ENCODE measurements at places on chromosomes 16 and 17.
A peak's percentile ranks its signal among the peaks of the same experiment; 100 is the strongest.

DNA sequence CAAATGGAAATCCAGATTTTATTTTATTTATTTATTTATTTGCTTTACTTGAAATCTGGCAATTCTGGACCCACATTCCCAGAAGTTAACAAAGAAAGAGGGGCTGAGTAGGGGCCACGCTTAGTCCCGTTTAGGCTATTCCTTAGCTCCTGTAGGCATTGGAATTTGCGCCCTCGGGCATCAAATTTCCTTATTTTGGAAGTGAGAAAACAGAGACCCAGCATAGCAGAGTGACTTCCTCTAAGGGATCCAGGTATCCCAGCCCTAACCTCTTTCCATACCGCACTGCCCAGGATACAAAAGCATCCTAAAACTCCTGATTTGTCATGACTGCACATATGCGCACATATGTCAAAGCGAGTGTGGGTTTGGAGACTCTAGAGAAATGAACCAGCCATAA is 19.0 kb upstream of the SMG1 start:
- DNase-seq: no peak

GRCh38 chr16:13808102-13808501 is 111.9 kb upstream of the ERCC4 start:
- no peak for DNase-seq

DNA sequence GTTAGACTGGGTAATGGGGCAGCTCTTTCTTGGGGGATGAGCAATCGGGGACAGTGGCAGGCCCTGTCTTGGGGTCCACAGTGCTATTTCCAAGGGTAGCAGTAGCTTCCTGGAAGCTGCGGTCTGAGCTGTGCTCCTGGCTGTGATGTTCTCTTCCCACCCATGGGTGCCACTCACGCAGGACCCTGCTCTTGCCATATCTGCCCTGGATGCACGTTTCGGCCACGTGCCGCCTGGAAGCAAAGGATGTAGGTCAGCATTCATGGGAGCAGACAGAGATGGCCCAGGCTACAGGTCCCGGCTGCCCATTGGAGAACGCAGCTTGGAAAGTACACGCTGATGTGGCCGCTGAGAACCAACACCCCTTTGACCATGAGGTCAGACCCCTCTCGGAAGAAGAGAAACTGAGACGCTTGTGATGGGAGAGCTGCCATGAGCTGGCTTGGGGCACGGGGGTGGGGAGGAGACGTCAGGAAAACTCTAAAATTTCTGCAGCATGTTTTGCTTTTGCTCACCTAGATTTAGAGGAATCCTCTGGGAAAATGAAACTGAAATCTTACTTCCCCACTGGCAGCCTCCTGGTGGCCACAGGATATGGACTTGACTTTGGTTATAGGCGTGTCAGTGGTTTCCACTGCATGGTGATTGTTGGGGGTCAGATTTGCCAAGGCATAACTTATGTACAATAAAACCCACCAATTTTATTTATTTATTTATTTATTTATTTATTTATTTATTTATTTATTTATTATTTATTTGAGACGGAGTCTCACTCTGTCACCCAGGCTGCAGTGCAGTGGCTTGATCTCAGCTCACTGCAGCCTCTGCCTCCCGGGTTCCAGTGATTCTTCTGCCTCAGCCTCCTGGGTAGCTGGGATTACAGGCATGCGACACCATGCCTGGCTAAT is 36.2 kb upstream of the IRF8 start:
- DNase-seq: no peak

- DNase-seq: no peak
Measured at GRCh38 chr16:25988882-25989281, 297.1 kb downstream of the HS3ST4 start.

DNA sequence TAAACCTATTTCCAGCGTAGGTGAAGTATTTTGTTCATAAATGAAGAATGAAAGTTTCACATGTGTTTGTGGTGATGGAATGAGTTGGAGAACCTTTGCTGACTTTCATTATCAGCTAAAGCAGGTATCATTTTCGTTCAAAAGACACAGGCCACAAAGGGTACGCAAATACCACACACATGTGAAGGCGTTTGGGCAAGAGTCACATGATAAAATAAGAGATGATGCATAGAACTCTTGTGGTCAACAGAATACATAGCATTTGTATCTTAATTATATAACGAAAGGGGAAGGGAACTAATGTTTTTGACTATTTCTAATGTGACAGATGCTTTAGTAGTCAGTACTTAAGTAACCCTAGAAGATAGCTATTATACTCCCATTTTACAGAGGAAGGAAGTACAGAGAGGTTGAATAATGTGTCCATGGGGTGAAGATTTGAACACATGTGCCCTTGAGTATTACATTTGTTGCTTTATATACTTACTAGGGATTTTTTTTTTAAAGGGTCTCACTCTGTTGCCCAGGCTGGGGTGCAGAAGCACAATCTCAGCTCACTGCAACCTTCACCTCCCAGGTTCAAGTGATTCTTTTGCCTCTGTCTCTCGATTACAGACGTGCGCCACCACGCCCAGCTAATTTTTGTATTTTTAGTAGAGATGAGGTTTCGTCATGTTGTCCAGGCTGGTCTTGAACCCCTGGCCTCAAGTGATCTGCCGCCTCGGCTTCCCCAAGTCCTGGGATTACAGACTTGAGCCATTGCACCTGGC is 4.8 kb downstream of the RPA1 start:
- no peak for DNase-seq

DNA sequence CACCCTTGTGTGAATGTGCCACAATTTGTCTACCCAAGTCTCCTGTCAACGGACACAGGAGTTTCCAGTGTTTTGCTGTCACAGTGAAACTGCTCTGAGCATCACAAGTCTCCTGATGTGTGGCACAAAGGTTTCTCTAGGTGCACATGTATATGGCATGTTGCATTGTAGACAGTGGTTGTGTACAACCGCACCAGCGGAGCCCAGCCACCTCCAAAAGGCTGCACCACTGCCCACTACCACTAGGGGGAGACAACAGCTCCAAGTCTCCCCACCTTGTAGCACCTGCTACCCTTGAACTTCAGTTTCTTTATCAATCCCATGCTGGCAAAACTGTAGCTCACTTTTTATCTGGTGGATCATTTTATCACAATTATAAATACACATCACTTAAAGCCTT is 95.5 kb upstream of the ZNF469 start:
- DNase-seq: no peak

- DNase-seq: peak; percentile 25
Measured at GRCh38 chr17:16980813-16981731, 9.2 kb upstream of the TNFRSF13B start.

DNA sequence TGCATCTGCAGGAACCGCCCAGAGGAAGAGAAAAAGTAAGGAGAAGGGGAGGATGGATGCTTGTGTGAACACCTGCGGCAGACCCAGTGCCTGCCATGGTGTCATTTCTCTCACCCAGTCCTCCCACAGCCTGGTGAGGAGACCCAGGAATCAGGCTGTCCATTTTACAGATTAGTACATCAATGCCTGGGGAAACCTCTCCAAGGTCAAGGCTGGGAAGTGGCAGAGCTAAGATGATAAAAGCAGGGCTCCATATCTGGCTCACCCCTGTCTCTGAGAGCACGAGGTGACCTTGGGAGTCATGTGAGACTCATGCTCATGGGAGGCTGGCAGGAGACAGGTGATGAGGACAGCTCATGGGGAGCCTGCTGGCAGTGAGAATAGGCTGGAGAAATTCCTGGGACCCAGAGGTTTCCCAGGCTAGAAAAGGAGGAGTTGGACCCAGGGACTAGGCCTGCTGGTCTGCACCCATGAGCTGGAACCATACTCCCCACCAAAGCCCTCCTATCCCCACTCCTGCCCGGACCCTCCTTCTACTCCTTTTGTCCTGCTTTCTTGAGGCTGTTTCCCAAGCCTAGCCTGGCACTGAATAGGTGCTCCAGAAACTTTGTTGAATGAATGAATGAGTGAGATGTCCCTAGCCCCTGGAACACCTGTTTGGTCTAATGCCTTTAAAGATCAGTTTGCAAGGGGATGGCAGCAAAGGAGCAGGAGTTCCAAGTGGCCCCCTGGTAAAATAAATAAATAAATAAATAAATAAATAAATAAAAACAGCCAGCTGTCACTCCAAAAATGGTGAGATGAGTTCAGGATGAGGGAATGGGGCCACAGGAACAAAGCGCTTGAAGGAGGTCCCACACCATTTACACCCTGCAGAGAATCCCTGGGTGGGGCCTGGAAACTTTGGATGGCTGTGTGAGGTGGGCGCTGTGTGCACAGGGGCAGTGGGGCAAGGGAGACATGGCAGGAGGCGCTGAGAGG is 1.6 kb downstream of the ZNF629 start:
- no peak for DNase-seq

- no peak for DNase-seq
Measured at GRCh38 chr17:80129006-80129565, 17.8 kb downstream of the EIF4A3 start.

DNA sequence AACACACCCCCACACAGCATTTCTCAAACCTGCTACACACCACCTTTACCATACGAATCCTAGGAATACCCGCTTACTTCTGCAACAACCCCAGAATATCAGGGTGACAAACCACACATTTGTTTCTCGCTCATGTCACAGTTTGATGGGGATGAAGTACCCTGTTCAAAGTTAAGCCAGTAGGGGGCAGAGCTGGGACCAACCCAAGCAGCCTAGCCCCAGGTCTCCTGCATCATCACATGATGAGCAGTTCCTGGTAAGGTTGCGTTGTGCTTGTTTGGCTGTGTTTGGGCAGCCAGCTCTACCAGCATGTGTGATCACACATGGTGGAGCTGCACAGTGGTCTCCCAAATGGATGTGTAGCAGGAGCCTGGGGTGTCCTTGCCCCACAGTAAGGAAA is 103.6 kb upstream of the C16orf82 start:
- peak; percentile 16 for DNase-seq

DNA sequence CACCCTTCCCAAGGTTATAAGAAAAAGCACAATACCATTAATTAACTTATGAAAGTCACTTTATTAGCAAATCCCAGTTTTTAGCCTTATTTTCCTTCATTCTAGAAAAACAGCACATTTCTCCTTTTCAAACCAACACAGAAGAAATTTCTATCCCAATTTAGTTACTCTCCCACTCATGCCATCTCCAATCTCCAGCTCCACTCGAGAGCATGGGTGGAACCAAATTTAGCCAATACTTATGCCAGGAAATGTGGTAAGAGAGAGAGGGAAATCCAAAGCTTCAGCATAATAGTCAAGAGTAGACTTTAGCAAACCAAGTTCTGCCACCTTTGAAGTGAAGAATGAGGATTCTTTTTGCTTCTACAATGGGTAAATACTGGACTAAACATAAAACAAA is 288.8 kb downstream of the KIF2B start:
- no peak for DNase-seq

GRCh38 chr16:89805136-89805905 is 11.1 kb downstream of the FANCA start:
- DNase-seq: no peak

DNA sequence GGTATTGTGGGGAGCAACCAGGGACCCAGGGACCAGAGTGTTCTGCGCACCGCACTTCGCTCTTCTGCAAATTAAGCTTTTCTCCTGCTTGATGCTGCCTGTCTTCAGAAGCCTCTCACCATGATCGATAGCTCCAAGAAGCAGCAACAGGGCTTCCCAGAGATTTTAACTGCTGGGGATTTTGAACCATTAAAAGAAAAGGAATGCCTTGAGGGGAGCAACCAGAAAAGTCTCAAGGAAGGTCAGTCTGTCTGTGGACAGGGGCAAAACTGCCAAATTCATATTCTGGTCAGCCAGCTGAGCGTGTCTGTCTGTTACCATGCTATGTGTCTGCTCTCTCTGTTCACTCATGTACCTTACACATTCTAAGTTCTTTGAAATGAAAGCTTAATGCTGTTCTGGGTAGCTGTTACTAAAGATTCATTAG is 115.7 kb downstream of the MRTFB start:
- DNase-seq: no peak

DNA sequence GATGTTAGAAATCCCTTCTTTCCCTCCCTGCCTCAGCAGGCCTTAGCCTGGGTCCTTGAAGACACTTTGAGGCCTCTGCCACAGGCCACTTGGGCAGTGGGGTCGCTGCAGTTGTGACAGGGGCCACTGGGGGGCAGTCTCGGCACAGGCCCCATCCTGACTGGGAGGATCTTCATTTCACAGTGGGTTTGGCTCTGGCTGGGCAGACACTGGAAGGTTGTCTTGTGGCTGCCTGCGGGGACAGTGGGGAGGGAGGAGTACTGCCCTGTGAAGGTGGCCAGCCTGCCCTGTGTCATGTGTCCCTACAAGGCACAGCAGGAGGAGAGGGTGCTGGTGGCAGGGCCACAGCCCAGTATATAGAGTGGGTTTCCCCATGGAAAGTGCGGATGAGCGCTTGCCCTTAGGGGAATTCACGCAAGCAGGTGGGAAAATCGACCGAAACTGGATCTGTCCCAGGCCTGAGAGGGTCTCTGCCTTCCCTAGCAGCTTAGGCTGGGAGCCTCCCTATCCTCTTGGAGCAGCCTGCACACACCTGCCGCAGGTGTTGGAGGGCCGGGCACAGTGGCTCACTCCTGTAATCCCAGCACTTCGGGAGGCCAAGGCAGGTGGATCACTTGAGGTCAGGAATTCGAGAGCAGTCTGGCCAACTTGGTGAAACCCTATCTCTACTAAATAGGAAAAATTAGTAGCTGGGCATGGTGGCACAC is 28.8 kb downstream of the GINS2 start:
- peak; percentile 59 for DNase-seq

DNA sequence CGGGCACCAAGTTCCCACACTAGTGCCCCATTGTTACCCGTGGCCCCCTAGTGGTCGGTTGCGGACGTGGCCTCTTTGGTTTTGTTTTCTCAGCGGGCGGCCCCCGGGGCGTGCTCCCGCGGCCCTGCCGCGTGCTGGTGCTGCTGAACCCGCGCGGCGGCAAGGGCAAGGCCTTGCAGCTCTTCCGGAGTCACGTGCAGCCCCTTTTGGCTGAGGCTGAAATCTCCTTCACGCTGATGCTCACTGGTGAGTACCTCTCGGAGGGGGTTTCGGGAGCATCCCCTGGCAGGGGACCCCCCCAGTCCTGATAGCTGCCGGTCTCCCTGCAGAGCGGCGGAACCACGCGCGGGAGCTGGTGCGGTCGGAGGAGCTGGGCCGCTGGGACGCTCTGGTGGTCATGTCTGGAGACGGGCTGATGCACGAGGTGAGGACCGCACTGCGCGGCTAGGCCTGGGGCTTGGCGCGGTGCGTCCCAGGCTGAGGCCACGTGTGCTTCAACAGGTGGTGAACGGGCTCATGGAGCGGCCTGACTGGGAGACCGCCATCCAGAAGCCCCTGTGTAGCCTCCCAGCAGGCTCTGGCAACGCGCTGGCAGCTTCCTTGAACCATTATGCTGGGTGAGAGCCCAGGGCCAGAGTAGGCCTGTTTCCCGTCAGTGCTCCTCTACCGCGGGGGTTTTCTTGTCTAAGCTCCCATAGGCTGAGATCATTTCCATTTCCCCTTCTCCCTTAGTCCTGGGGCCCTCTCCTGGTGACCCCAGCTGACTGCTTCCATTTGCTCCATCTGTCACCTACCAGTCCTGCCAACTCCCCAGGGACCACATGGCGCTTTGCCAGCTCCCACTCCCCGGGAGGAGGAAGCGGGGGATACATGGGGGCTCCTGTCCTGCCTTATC is 1.7 kb downstream of the SPHK1 start:
- peak; percentile 89 for DNase-seq

Measured in CD4-positive, alpha-beta T cell treated with Interferon alpha-2 for 1 hour (primary cell).